D341Med (cell line): ENCODE measurements at places on chromosomes 12 and 14.

DNA sequence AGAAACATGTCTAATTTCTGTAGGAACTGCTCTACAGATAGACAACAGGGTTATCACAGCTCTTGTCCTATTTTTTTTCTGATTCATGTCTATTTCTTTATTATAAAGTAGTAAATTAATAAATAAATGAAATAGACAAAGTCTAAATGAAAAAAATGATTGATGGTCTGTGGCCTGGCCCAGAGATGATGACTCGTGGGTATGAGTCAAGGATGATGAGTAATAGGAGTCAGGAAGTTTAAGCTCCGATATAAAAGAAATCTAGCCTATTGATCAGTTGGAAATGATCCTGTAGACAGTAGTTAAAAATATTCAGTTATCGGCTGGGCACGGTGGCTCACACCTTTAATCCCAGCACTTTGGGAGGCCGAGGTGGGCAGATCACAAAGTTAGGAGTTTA, 90.6 kb upstream of the RTL1 start:
- DNase-seq = no peak

GRCh38 chr12:29929295-29929694, 145.6 kb upstream of the TMTC1 start:
- no peak for DNase-seq

DNA sequence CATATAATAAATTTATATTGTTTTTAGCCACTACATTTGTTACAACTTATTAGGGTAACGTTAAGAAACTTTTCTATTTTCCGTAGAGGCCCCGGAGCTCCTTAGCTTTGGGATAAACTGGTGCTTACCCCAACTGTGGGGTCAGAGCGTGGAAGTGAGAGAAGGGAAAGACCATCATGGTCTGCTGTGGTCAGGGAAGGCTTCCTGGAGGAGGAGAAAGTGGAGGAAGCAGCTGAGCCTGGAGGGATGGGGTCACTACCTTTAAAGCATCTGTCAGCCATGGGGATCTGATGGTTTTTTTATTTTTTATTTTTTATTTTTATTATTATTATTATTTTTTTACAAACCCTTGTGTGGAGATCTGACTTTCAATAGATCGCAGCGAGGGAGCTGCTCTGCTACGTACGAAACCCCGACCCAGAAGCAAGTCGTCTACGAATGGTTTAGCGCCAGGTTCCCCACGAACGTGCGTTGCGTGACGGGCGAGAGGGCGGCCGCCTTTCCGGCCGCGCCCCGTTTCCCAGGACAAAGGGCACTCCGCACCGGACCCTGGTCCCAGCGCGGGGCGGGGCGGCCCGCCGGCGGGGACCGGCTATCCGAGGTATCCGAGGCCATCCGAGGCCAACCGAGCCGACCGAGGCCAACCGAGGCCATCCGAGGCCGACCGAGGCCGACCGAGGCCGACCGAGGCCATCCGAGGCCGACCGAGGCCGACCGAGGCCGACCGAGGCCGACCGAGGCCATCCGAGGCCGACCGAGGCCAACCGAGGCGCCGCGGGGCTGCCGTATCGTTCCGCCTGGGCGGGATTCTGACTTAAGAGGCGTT, 1101.2 kb upstream of the TMEM132C start:
- peak; percentile 85 for DNase-seq

DNA sequence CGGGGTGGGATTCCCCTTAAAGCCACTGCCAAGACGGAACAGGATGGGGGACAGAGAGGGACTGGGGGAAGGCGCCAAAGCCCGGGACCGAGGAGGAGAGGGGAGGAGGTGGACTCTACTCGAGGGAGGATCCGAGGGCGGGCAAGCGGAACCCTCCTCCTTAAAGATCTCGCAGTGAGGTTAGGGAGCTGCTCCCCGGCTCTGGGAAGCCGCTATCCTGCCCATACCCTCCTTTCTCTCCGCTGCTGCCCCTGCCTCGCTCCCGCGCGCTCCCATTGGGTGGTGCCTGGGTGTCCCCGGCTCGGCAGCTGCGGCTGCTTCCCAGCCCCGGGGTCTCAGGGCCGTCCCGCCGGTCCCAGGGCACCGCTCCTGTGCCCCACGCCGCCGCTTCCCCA, 16.4 kb downstream of the KRT18 start:
- DNase-seq = no peak

GRCh38 chr12:111864913-111865312, 22.9 kb downstream of the MAPKAPK5 start:
- DNase-seq = no peak

GRCh38 chr14:75859746-75860145, 122.0 kb downstream of the TGFB3 start:
- no peak for DNase-seq

DNA sequence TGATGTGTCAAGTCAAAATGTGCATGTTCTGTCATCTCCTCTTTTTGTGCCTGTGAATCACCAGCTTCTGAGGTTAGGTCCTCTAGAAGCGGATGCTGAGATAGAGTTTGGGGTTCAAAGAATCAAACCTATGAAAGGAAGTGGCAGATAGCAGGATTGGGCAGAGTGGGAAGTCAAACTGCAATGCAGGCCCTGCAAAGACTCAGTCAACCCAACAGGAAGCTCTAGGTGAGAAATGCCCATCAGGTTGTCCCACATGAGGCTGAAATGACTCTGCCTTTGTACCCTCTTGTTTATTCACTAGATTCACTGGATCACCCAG, 4.5 kb upstream of the MIA2 start:
- no peak for DNase-seq

DNA sequence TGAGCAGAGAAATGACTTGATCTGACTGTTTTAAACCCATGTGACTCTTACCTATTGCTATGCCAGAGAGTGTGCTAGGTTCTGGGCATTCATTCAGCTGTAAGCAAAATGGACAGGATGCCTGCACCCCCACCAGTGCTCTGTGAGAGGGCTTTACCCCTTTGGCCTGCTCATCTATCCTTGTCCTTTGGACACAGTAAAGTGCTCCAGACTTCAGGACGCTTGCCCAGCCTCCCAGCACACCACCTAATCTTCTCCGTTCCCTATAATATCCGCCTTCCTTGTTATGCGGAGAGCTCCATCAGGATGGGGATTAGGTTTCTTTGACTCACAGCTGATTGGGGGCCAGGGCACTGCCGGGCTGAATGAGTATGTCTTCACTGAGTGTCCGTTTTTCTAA, 4.4 kb upstream of the ZNF839 start:
- DNase-seq = no peak

DNA sequence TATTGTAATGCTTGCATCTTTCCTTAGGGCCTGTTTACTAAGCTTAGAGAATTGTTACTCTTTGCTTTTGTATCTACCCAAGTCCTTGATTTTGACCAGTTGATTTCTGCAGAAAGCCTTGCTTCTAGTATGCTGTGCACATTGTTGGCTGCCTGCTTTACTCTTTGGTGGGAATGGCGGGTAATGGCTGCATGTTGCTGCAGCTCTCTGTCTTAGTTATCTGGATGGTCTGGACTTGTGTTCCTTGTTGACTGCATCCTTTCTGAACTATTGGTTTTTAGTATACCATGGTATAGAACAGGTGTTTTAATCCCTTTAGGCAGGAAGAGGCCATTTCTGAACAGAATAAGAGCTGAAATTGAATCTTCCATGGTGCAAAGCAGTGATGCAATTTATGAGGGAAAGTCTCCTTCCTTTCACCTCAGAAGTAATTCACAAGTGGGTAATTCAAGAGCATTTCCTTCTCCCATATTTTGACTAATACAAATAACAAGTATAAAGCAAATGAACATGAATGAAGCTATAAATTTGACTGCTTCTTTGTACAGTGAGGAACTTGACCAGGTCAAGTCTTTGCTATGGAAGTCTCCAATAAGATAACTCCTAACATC, 466.4 kb downstream of the NPAS3 start:
- DNase-seq = no peak

DNA sequence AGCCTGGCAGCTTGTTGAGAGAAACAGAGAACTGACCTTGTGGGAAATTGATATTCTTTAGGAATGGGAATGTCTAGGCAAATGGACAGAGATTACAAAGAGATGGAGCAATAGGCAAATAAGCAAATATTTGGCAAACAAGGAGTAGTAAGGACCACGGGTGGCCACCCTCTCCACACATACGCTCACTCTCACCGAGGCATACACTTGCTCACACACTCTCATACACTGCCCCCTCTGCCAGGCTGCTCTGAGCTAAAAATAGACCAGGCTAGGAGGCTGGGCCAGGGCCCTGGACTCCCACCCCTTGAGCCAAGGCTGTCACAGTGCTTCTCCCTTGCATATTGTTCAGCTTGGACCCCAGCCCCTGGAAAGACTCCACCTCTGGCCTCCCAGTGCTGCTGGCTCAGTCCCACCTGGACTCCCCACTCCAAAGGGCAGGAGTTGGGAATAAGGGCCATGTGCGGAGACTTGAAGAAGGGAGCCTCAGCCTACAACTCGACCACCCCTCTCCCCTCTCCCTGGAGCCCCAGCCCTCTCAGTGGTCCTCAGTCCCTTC, 1.1 kb downstream of the PPP1R1A start:
- DNase-seq = no peak

DNA sequence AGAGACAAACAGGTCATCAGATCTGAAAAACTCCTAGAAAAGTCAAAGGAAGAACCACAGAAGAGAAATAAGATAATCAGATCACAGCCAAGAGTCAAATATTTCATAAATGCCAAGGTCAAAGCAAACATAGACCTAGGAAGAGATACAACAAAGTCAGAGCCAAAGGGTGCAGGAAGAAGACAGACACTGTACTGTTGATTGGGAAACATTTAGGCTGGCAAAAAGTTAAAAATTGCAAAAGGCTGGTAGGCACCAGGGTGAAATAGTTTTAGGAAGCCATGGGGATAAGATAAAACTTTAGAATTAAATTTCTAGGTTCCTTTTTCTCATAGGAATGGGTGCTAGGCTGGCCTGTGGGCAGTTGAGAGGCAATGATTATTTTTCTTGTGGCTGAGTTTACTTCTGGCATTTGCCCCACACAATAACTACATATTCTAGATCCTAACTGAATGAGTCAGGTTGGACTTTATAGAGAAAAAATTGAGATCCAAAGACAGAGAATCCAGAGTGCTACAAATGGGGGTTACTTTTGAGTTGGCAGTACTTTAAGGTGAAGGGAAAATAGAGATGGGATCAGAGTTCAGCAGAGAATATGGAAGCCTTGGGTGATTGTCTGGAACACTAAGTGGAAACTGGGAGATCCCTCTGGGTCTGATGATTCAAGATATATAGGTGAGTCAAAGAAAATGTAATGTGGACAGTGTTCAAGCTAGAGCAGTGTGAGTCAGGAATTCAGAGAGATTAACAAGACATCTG, 215.5 kb downstream of the C12orf50 start:
- no peak for DNase-seq

GRCh38 chr12:2719392-2719791, 75.4 kb upstream of the FKBP4 start:
- DNase-seq = no peak

DNA sequence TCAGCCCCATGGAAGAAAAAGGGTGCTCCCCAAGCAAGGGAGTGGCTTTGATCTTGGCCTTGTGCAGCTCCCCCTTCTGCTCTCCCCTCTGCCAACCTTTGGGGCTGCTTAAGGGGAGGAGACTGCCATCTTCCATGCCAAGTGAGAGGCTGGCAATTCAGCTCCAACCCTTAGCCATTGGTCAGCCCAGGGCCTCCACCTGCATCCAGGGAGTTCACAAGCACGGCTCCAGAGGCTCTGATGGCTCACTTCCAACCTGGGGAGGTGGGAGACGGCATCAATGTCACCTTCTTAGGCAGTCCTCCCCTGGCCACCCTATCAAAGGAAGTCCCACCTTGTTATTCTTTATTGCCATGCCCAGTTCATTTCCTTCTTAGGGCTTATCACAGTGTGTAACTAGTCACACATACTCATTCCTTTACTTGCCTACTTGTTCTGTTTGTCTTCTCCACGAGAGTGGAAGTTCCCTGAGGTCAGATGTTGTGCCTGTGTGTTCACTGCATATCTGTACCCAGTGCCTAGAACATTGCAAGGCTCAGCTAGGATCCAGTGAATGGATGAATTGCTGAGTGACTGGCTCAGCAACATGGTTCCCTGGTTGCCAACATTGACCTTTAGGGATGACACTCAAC, 5.0 kb downstream of the HDAC7 start:
- DNase-seq = no peak

DNA sequence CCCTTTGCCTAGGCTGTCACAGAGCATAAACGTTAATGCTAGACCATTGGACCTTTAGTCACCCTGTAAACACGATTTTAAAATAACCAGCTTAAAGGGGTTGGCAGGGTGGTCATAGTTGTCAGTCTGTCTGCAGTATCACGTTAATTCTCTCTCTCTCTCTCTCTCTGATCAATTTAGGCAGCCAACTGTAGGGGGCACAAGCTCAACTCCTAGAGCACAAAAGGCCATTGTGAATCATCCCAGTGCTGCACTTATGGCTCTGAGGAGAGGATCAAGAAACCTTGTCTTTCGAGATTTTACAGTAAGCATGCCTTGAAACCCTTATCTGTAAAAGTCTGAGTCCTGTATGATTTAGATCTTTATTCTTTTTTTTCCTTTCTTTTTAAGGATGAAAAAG, 97.1 kb downstream of the SCAF11 start:
- DNase-seq = peak; percentile 63

GRCh38 chr14:76090616-76091391, 60.9 kb upstream of the GPATCH2L start:
- no peak for DNase-seq

DNA sequence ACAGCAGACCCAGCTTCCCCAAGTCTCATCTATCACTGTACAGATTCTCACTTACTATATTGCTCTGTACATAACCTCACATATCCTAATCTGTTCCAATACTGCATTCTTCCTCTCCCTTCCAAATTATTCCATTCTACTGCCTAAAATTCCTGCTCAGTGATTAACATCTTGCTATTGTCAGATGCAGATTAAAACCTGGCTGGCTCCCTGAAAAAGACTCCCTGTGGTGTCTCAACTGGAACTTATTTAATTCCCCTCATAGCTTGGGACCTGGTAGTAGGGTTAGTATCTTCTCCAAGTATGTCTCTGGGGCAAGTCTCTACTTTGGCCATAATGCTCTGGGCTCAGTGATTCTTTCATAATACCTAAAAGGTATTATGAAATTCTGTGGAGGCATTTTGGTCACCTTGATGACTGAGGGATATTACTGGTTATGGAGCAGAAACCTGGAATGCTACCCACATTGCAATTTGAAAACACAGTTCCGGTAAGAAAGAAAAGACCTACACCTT, 55.8 kb downstream of the PAWR start:
- DNase-seq = no peak

- no peak for DNase-seq
These were observed 175.2 kb downstream of the PAWR start for GRCh38 chr12:79515530-79515935.

GRCh38 chr12:119788786-119789185, 88.3 kb downstream of the CIT start:
- DNase-seq = no peak

GRCh38 chr12:12534975-12535374, 27.7 kb downstream of the DUSP16 start:
- DNase-seq = no peak

DNA sequence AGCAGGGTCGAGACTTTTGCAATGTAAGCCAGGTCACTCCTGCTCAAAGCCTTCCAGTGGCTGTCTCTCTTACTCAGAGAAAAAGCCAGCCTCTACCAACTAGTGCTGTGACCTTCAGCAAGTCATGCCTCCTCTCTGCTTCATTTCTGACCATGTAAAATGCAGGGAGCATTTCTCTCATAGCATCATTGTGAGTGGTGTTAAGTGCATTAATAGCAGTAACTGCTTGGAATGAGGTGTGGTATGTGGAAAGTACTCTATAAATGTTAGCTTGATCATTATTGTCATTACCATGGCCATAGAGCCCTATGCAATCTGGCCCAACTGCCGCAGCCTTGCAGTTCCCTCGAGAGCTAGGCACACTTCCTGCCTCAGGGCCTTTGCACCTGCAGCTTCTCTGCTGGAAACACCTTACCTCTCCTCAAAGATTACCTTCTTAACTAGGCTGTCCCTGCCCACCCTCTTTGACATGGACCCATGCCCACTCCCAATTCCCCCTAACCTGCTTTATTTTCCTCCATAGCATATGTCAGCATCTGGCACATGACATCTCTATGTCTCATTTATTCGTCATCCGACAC, 10.9 kb downstream of the PLEKHD1 start:
- DNase-seq = peak; percentile 2
